AG09319 (cell line): ENCODE measurements at places on chromosomes 4 and X.

DNA sequence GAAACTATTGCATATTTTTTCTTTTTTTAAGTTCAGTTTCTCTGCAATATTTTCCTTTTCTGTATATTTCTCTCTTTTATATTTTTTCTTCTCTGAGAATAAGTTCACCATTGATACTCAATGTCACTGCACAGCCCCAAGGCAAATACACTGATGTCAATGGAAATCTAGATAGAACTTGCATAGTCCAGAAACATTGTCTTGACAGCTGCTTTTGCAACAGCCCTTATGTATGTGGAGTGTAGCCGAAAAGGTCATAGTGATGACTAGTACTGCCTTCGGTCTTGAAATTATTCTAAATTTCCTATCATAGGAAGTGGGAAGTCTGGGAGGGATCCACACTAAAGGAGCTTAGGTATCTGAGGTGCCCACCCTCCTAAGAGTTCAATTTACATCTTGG, 150.0 kb downstream of the SPOCK3 start:
- no peak for DNase-seq

DNA sequence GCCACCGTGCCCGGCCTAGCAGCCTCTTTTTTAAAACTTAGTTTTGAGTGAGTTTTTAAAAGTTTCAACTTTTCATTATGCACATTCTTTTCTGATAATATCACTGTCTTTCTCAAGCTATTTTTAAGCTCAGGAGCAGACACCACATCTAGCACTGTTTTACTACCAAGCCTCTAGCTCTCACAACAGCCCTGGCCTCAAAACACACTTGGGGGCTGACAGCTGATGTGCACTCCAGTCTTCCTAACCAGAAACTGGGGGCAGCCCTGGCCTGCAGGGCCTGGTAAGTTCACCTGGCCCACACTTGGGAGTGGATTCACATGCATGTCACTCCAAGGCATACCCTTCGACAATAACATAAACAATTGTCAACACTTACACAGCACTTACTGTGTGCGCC, 34.0 kb downstream of the CENPU start:
- DNase-seq: no peak

DNA sequence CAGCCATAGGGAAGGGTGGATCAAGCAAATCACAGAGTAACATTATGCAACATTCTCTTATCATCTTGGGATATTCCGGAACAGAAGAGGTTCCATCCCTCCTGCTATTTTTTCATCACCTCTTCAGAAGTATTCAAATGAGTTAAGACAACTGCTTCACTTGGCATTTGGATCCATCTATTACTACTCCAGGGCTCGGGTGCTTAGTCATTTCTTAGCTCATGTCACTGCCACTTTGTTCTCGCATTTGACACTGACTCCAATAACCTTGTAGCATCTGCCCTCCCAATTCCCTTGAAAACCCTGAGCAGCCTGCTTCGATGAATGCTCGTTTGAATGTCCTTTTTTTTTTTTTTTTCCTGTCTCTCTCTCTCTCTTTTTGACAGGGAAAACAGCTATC, 114.9 kb downstream of the PPARGC1A start:
- no peak for DNase-seq

DNA sequence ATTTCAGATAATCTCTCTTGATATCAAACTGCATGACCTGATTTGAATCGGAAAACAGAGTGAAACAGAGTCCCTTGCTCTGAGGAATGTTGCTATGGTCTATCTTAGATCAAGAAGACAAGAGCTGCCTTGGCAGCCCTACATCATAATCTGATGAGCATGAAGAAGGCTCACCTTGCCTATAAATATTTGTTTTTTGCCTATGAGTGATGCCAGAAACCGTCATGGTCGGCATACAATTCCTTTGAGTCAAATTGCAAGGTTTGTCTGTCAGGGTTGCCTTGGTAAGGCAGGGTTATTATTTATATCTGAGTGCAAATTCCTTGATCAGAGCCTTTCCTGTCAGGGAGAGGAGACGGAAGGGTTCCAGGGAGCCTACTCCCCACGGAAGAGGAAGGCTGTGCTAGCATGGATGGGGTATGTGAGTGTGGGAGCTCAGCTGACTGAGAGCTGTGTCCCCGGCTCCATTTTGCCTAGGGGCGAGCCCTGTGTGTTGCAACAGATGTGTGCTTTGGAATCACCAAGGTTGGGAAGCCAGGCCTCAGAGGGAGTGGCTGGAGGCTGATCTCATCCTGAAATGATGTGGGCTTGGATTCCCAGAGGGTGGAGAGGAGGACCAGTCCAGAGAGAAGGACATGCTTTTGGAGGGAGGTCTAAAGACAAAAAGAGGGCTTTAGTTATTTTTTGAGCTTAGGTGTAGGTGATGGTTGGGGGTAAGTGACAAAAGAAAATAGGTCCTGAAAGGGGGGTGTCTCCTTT, 43.6 kb downstream of the RTL9 start:
- no peak for DNase-seq

GRCh38 chr4:186666750-186667149, 56.9 kb downstream of the FAT1 start:
- DNase-seq: no peak

DNA sequence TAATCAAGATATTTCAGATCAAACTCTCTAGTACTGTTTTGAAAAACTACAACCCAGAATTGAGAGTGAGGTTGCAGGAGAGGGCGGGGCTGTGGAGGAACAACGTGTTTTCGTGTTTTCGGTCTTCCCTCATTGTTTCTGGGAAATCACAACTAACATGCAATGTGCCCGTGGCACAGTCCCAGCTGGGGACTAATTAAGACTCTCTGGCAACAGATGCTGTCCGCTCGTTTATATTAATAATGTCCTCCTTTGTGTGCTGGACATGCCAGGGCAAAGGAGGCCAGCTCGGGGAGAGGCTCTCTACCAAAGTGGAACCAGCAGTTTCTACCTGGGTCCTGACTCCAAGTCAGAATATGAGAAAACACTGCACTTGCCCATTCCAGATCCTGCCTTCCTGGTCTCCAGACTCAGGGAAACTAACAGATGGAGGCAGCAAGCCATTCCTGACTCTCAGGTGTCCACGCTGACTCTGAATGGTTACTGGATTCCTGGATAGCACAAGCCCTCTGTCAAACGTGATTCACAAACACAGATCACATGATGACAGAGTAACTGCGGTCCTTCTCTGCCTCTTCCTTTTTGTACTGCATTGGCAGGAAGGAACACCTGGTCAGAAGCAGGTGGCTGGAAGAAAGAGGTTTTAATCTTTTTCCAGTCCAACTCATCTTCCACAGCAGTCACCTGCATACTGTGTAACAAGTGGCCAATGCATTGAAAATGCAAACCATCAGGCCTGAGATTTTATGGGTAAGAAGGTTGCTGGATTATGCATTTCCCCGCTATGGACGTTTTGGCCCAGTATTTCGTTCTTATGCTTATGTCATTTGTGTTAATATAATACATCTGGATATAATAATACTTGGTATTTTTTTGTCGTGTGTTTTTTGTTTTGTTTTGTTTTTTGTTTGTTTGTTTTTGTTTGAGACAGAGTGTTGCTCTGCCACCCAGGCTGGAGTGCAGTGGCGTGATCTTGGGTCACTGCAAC, 65.0 kb downstream of the COQ2 start:
- DNase-seq: no peak

DNA sequence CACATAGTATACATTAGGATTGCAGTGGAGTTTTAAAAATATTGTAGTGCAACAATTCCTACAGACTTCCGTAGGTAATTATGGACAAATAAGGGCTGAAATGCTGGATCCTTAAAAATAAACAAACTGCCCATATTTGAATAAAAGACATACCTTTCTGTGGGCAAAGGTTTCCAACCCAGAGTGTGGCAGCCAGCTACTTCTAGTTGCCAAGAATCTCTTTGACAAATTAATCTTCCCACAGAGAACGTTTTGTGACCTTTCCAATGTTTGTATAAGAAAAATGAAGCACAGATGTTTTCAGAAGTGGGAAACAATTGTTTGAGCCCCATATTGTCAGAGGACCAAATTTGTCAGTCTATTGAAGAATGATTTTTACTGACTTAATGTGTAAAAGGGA, 21.1 kb downstream of the GRPR start:
- no peak for DNase-seq

DNA sequence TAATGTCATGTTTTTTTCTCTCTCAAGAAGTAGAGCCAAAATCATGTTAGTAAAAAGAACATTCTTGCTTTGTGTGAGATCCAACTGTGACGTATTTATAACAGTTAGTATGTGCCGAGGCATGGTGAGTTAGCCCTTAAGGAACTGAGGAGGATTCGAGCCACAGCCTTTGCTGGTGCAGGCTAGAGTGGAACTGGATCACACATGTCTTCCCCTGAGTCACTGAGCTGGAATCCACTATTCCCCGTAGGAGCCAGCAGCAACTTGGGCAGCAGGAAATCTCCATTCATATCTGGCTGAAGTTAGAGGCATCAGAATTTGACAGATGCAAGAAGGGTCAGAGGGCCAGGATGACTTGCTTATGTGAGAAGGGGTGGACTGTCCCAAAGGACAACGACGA, 144.6 kb upstream of the KIT start:
- peak; percentile 12 for DNase-seq

DNA sequence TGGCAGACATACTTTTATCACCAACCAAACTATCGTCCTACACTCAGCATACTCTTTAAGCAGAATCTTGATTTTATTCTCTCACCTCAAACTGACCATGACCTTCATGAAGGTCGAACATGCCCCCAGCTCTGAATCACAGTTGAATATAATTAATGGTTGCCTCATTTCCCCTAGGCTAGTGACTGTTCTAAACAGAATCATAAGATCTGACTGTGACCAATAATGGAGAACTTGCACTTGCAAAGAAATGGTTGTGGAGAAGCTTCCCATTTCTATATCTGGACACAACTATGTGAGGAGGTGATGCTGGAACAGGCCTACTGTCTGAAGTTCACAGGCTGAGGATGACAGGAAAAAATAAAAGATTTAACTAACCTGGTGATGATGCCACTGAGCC, 85.1 kb downstream of the PDGFC start:
- DNase-seq: no peak

- DNase-seq: no peak
Measured at GRCh38 chrX:3545901-3546300, 167.5 kb downstream of the PRKX start.

GRCh38 chrX:115233497-115234455, at the start of gene LRCH2:
TSS of gene LRCH2 (minus strand) at chrX:115234096. CDS start at chrX:115234041, 55 bp downstream.
- DNase-seq: peak; percentile 5

- no peak for DNase-seq
Measured at GRCh38 chrX:118983513-118983912, 9.1 kb downstream of the LONRF3 start.
